ENCODE measurements at places on chromosomes 5 and 9. TPM values are rescaled to one million over a fixed set of nuclear protein-coding genes. Genes with fewer than 3 reads are reported as not detected.

The HAVCR2 gene
- total RNA-seq, result 2.4 TPM

The MAMDC4 gene
- 4.2 TPM for total RNA-seq

The SLC22A4 gene
- total RNA-seq, result 2.9 TPM

- DNase-seq, result no peak
Observed at GRCh38 chr5:16082982-16083381, 96.6 kb downstream of the MARCHF11 start.

GRCh38 chr9:117957267-117957666 is 253.1 kb downstream of the TLR4 start:
- no peak for DNase-seq

- DNase-seq, result no peak
Observed at GRCh38 chr5:129905473-129906176, 1.4 kb downstream of the CHSY3 start.

- DNase-seq, result no peak
Observed at GRCh38 chr5:132774896-132775295, 2.1 kb downstream of the SEPTIN8 start.
